ENCODE measurements at places on chromosomes 3 and 15.

DNA sequence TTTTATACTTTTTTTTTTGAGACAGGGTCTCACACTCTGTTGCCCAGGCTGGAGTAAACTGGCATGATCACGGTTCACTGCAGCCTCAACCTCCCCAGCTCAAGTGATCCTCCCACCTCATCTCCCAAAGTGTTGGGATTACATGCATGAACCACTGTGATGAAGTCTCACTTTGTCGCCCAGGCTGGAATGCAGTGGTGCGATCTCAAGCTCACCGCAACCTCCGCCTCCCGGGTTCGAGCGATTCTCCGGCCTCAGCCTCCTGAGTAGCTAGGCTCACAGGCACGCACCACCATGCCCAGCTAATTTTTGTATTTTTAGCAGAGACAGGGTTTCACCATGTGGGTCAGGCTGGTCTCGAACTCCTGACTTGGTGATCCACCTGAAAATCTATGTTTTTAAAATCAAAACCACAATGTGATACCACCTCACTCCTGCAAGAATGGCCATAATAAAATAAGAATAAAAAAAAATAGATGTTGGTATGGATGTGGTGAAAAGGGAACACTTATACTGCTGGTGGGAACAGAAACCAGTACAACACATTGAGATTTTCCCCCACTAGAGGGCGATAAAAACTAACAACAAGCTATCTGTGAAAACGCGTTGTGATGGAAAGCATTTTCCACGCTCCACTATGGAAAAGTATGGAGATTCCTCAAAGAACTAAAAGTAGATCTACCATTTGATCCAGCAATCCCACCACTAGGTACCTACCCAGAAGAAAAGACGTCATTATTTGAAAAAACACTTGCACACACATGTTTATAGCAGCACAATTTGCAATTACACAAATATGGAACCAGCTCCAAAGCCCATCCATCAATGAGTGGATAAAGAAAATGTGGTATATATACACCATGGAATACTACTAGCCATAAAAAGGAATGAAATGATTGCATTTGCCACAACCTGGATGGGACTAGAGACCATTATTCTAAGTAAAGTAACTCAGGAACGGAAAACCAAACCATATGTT is 26.8 kb upstream of the OCA2 start:
- DNase-seq, result no peak

- no peak for DNase-seq
Measured at GRCh38 chr3:12752809-12753208, 6.2 kb downstream of the TMEM40 start.

DNA sequence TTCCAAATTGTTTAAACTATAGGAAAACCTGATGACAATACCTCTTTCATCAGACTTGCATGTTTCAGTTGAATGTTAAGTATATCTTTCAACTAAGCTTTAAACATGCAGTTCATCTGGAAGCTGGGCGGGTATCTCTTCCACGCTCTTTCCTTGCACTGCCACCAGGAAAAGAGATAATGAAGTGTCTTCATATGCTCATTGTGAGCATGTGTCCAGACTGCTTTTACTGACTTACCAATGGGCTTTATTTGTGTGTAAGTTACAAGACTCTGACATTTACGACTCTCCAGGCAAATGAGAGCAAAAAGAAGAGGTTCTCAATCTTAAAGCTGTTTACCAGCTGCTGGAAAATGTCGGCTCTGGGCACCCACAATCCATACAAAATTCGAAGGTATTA is 52.8 kb downstream of the TMEM212 start:
- no peak for DNase-seq

- no peak for DNase-seq
Measured at GRCh38 chr15:86653344-86654197, 573.9 kb downstream of the AGBL1 start.

DNA sequence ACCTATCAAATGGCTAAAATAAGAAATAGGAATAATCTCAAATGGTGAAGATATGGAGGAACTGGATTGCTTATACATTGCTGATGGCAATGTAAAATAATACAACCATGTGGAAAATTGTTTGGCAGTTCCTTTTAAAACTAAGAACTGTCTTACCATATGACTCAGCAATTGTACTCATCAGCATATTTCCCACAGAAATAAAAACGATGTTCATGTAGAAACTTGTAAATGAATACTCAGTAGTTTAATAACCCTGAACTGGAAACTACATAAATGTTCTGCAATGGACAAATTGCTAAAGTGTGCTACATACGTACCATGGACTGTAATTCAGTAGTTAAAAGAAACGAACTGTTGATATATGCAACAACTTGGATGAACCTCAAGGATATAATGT is 253.9 kb upstream of the RBMS3 start:
- DNase-seq, result no peak

DNA sequence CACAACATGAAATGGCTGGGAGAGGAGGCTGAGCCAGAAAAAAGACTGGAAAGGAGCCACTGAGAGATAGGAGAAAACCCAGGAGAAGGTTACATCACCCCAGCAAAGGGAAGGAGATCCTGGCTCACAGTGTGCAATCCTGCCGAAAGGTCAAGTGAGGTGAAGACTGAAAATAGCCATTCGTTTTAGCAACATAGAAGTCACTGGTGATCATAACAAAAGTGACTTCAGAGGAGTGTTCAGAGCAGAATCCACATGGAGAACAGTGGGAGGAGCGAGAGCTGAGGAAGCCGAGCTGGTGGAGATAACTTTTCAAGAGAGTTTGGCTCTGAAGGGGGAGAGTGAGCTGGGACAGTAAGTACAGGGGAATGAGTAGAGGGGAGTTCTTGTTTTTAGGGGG is 5.4 kb upstream of the HEG1 start:
- no peak for DNase-seq

GRCh38 chr3:107765524-107765923 is 242.8 kb downstream of the BBX start:
- no peak for DNase-seq

All from lower lobe of right lung (tissue), 2 donors.